ENCODE measurements at places on chromosomes 13 and 19.
A peak's percentile ranks its signal among the peaks of the same experiment; 100 is the strongest.

GRCh38 chr19:5293612-5294378 lies 46.8 kb downstream of the PTPRS start:
- DNase-seq: no peak

- no peak for DNase-seq
Observed at GRCh38 chr13:60328073-60328472, 68.9 kb upstream of the TDRD3 start.

GRCh38 chr13:43662976-43663375 lies 123.8 kb downstream of the ENOX1 start:
- no peak for DNase-seq

DNA sequence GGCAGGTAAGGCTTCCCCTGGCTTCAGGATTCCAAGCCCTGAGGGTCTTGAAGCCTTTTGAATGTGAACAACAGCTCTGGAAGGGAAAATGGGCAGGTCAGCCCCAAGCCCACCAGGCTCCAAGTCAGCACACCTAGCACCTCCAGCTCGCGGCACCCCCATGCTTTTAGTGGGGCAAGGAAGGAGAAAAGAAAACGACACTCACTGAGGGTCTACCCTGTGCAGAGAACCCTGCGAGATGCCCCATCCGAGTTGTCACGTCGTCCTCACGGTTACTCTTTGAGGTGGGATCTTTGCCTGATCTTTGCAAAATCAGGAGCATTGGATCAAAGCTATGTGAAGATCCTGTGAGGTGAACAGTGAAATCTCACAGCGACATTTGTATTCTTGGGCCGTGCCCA lies 5.7 kb upstream of the F10 start:
- no peak for DNase-seq

- DNase-seq: no peak
Observed at GRCh38 chr13:113623491-113624234, 34.3 kb downstream of the ATP4B start.

- DNase-seq: peak; percentile 81
Observed at GRCh38 chr19:46990991-46991676, 28.5 kb upstream of the NPAS1 start.

GRCh38 chr19:19053508-19054314 lies 10.1 kb upstream of the SLC25A42 start:
- DNase-seq: peak; percentile 41

GRCh38 chr19:4352701-4353121 lies 9.3 kb downstream of the MPND start:
- no peak for DNase-seq

GRCh38 chr13:20473139-20473538 lies 52.5 kb downstream of the CRYL1 start:
- no peak for DNase-seq

DNA sequence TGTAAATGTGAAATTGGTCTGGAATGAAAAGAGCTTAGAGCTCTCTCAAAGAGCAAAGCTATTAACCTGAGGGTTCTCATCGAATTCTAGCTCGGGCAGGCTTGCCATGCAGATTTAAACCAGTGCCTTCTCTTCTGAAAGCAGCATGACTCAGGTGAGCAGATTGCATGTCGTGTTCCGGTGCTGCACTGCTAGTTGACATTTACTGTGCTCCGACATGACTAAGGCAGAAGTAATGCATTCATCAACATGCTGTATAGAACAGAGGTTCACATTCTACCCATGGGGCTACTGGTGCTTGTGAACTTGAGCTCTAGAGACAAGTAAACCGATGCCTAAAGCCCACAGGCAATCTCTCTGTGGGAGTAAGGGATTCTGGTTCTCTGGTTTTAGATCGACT lies 947.7 kb downstream of the EFNB2 start:
- DNase-seq: no peak

DNA sequence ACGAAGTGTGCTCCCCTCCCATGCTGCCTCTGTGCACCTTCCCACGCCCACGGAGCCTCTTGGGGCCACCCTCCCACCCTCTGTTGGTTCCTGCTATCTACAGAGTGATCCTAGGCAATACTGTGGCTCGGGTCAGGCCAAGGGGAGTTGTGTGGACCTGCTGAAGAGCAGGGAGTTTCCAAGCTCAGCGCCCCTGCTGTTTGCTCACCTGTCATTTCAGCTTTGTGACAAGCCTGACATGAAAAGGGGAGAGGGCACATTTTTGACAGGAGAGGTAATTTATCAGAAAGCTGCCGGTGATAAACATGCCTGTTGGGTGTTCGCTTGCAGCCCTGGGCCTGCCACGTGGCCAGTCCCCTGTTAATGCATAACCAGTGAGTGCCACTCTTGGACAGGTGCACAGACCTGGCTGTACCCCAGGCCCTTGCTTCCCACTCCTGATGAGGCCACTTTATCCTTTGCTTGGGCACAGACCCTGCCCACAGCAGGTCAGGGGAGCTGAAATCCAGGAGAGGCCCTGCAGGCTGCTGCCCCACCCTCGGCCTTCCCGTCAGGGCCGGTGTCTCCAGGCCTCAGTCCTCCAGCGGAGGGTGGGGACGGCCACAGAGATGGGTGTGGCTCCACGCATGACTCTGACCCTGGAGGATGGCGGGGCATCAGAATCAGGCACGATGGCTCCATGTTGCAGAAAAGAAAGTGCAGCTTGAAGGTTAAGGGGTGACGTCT lies 201.5 kb upstream of the GPR12 start:
- DNase-seq: no peak

GRCh38 chr19:33621065-33621785 lies 528 bp upstream of the CHST8 start:
- DNase-seq: no peak

GRCh38 chr19:33683881-33684537 lies 62.3 kb downstream of the CHST8 start:
- DNase-seq: peak; percentile 81

DNA sequence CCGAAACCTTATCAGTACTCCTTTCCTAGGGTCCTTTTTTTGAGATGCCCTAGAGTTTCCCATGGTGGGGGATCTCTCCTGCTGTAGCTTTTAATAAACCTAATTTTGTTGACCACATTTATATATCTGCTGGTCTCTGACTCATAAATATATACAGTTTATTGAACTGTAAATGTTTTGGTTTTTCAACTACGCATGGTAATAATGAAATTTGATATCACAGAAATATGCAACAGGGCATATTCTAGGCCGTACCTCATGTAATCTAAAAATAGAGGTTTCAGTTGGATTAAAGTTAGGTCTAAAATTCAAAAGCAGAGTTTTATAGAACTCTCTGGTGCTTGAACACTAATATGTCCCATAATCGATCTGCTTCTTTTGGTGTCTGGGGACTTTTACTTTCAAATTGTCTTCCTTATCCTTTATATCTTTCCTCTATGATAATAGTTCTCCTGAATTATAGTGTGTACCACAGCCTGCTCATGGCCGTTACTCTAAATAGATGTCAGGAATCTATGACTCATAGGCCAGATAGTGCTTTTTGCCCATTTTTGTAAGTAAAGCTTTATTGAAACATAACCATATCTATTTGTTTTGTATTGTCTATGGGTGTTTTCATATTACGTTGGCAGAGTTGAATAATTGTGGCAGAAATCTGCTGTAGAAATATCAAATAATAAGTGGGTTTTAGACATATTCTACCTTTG lies 324.8 kb upstream of the PCDH9 start:
- DNase-seq: no peak

DNA sequence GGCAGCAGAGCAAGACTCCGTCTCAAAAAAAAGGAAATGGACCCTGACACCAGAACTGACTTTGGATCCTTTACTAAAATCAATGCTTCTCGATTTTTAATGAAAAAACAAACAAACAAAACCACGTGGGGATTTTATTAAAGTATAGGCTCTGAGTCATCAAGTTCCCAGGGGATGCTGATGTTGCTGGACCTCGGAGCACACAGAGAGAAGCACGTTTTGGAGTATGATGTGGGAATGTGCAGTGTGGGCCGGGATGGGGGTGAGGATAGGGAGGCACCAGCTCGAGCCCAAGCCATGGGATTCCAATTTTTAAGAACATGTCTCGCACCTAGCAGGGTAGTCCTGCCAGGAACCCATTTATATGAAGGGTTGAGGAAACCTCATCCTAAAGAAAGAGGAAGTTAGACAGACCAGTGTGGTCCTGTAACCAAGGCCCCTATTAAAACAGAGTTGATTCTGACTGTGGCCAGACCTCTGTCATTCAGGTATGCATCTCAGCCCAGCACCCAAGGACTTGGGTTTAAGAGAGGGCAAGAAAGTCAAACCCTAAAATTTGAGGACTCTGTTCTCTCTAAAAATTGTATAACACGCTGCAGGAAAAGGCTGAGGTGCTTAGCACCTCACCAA lies 6.4 kb downstream of the FLT1 start:
- no peak for DNase-seq

DNA sequence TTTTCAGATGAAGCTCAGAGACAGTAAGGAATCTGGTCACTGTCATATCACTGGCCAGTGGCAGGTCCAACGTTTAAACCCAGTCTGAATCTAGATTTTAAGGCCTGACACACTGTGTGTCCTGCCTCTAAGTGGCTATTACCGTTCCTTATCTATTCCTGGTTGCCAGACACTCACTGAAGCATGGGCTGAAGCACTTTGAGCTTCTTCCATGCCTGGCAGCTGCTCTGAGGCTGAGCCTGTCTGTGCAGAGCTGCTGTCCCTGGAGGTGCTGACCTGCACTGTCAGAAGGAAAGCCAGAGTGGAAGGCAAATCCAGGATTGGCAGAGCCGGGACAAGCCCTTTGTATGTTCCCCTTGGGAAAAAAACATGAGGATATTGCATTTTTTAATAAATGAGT lies 109.2 kb upstream of the SLC7A1 start:
- DNase-seq: no peak

DNA sequence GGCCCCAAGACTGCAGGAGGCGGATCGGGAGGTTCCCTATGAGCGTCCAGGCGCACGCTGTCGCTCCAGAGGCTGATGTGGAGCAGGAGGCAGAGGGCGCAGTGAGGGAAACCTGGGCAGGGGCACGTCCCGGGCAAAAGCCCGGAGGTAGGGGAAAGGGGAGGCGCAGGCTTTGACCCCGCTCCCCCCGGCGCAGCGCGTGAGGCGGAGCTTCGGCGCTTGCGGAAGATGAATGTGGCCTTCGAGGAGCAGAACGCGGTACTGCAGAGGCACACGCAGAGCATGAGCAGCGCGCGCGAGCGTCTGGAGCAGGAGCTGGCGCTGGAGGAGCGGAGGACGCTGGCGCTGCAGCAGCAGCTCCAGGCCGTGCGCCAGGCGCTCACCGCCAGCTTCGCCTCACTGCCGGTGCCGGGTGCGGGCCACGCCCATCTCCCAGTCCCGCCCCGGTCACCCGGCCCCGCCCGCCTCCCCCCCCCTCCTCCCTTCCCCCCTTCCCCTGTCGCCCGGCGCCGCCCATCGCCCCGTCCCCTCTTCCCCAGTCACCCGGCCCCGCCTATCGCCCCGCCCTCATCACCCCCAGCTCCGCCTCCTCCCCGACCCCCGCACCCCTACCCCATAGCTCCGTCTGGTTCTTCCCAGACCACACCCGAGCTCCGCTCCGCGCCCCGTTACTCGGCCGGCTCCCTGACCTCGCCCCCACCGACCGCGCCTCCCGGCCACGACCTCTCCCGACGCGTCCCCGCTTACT lies 4.1 kb downstream of the HMG20B start:
- no peak for DNase-seq
